Breast epithelium (tissue), 4 donors: ENCODE measurements at places on chromosomes 6 and 20. TPM values are rescaled to one million over a fixed set of nuclear protein-coding genes. Genes with fewer than 3 reads are reported as not detected.

DNA sequence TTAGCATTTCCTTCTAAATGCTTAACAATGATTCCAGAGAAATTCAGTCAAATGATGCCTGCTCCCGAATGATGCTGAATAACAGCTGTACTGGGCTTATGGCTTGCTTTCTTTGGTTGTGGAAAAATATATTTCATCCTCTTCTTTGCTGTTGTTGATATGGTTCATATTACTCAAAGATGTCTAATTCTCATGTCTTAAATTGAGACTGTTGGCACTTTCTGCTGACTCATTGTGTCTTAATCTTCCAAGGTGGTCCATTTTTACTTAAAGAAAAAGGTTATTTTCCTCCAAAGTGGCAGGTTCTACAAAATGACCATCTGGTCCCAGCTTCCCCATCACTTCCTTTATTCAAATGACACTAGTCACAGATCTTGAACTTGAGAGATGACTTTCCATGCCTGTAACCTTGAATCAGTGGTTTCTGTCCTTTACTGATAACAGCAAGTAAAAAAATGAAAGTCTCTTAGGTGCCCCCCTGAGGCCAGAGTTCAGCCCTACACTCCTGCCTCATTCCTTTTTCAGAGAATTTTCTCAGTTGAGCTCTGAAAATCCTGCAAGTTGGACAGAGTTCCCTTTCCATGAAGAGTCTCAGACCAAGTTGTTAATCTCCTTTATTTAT lies 6.9 kb downstream of the SNAP25 start:
- no peak for DNase-seq

TRIM40 gene
- total RNA-seq, result 0.33 TPM

- no peak for DNase-seq
Observed at GRCh38 chr6:64644024-64644423, 1008.4 kb downstream of the PHF3 start.

DNA sequence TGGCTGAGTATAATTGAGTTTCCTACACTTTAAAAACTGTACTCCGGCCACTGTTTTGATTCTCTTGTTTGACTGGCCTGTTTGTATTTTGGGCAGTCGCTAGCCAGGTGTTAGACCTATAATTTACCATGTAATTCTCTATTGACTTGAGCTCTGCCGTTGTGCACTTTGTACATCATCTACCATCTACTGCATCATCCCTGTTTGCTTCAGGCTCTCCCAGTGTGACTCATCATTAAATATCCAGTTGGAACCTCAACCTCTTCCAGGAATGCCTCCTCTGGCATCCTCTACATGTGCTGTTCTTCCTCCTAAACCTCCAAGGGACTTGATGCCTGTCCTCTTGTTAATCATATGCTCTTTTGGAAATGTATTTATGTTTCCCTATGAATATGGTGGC lies 72.3 kb downstream of the FARS2 start:
- no peak for DNase-seq

- peak; percentile 85 for DNase-seq
Observed at GRCh38 chr20:40654876-40655275, 34.2 kb downstream of the MAFB start.

DNA sequence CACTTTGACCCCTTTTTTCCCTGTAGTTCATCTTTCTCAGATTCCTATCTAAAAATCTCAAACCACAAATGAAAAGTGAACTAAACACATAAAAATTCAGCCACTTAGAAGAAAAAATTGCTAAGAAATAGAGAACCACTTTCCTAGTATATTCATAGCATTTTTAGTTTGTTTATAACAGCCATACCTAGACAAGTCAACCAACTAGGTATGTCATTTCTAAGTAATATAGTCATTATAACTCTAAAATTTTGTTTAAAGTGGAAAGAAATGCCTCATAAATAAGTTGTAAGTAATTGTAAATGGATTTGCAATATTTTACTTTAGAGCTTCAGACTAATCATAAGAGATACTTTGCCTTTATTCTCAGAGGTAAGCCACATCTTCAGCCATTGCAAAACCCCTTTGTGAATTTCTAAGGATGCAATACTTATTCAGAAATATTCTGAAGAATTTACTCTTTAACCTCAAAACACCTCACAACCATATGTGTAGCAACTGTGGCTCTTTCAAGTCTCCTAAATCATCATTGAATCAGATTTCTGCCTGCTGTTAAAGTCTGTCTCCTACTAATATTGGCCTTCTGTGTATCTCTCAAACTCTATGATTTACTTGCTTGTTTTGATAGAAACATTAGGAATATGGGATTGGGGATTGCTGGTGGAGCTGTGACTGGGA lies 6.9 kb upstream of the SUMO4 start:
- DNase-seq, result no peak

GRCh38 chr6:3324262-3324942 lies 65.7 kb downstream of the PSMG4 start:
- DNase-seq, result no peak

PSMB8 gene
- total RNA-seq, result 44.9 TPM

C6orf52 gene
- not detected for total RNA-seq

DLK2 gene
- total RNA-seq, result 8.9 TPM

GRCh38 chr20:15059438-15059837 lies 722.0 kb upstream of the FLRT3 start:
- no peak for DNase-seq

GRCh38 chr6:125346201-125346925 lies 44.6 kb upstream of the HDDC2 start:
- DNase-seq, result no peak

DNA sequence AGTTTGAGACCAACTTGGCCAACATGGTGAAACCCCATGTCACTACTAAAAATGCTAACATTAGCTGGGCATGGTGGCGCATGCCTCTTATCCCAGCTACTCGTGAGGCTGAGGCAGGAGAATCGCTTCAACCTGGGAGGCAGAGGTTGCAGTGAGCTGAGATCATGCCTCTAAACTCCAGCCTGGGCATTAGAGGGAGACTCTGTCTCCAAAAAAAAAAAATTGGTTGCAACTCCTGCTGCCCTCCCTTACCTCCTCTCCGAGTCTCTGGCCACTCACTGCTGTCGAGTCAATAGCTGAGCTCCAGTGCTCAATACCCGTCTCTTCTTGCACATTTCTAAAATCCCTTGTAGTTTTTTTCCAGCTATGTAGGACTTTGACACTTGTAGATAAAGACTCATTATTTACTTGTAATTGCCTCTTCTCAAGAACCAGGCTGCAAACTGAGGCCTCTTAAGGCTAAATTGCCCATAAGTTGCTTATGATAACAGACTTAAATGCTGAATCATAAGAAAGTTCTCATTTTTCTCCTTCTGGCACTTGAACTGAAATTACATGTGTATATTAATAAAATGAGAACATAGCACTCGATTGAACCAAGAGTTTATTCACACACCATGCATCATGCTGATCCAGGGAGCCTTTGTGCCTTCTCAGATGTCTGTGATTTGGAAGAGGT lies 13.8 kb downstream of the HECA start:
- no peak for DNase-seq

- DNase-seq, result no peak
Observed at GRCh38 chr6:20606831-20607230, 72.6 kb downstream of the CDKAL1 start.

MEI4 gene
- not detected for total RNA-seq

GRCh38 chr6:45803071-45803470 lies 212.6 kb downstream of the CLIC5 start:
- no peak for DNase-seq

- no peak for DNase-seq
Observed at GRCh38 chr6:49540614-49541013, 9.9 kb upstream of the C6orf141 start.

GRCh38 chr20:39298571-39299506 lies 336.7 kb downstream of the DHX35 start:
- DNase-seq, result no peak

DNA sequence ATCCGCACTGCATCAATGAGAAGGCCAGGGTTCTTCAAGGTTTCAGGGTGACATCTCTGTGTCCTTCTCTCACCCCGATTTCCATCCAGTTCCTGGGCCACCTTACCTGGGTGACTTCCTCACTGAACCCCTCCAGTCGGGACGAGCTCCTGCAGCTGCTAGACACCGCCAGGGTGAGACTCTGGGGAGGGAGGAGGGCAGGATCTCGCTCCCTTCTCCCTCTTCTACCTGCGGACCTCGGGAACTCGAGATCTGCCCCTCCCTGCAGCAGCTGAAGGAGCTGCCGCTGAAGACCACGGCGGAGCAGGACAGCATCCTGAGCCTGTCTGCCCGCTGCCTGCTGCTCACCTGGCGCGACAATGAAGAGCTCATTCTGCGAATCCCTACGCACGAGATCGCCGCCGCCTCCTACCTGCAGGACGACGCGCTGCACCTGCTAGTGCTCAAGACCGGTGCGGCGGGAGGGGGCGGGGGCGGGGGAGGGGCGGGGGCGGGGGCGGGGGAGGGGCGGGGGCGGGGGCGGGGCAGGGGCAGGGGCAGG lies 7.5 kb downstream of the CCM2L start:
- DNase-seq, result peak; percentile 75

DNA sequence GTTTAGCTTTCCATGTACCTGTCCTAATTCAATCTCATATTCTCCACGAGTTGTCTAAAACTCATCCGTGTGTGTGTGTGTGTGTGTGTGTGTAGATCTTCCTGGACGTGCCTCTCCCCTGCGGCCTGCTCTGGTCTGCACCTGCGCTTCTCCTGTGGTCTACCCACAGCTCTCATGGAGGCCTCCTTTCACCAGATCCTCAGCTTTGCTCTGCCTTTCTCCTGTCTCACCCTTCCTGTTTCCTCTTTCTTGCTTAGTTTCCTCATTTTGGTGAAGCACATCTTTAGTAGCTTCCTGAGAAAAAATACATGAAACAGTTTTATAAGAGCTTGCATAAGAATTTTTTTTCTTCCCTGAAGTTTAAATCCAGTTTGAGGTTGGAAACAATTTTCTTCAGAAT lies 18.1 kb downstream of the SLX4IP start:
- DNase-seq, result no peak

DNA sequence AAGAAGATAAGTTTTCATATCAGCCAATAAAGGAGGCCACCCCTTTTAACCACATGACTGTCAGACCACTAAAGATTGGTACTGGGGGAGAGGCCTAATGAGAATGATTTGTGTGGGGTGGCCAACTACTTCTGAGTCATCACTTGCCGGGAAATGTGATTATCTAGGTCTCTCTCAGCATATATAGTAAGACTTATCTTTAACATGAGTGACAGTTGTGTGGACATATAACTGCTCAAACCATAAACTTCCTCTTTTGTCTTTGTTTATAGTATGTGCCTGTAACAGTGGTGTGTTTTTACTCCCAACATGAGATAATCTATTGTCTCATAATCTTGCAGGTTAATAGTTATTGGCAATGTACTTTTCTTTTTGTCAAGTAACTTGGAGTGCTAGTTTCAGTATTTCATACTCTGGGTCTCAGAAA lies 312.4 kb downstream of the CDKAL1 start:
- DNase-seq, result no peak

DCDC2 gene
- total RNA-seq, result 8.9 TPM

CAPN11 gene
- total RNA-seq, result 2.9 TPM

GRCh38 chr20:15491575-15491974 lies 1081.7 kb downstream of the KIF16B start:
- DNase-seq, result no peak

DNA sequence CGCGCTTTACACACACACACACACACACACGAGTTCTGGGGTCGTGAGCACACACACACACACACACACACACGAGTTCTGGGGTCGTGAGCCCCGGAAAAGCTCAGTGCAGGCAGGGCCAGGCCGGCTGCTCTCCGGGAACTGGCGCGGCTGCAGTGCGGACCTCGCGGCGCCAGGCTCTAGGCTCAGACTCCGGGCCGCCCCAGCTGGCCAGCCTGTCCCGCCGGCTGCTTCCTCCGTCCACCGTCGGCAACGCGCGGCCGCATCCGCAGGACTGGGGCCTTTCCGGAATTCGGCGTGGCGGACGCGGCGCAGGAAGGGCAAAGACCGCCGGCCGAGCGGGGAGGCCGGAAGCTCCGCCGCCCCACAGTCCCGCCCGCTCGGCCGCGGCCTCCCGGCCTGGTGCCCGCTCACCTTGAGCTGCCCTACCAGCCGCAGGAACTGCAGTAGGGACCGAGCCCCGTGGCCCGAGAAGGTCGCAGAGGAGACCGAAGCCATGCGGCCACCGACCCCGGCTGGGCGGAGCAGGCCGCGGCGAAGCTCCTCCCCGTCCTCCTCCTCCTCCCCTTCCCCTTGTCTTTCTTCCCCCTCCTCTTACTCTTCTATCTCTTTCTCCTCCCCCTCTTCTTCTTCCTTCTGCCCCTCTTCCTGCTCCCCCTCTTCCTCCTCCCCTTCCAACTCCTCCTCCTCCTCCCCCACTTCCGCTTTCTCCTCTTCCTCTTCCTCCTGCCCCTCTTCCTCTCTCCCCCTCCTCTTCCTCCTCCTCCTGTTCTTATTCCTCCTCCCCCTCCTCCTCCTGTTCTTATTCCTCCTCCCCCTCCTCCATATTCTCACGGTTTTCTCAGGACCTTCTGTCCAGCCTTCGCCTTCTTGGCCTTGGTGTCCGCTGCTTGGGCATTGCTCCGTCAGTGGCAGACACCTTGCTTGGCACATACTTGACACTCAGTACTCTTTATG lies at the start of gene HDDC2:
Gene HDDC2 (minus strand): TSS at position 533 of the 957 bp plus-strand sequence. CDS start 35 bp downstream, at position 498.
- DNase-seq, result peak; percentile 63

- no peak for DNase-seq
Observed at GRCh38 chr6:108114841-108115597, 40.5 kb upstream of the OSTM1 start.

- DNase-seq, result no peak
Observed at GRCh38 chr20:38947931-38948362, 14.2 kb upstream of the DHX35 start.

DNA sequence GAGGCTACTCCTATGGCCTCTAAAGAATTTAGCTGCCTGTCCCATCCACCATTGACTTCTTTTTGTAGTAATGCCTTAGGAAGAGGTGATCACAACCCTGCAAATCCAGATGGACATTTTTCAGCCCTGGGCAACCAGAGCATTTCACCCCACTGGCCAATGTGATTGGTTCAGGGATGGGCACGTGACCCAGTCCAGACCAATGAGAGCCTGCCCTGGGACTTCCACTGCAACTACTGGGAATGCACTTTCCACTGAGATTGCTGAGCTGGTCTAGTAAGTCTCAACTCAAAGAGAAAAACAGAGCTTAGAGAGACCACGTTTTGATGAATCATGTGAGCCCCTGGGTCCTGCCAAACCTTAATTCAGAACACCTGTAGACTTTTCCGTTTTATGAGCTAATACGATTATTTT lies 8.9 kb upstream of the UBE2V1 start:
- no peak for DNase-seq

SPATA25 gene
- 3.4 TPM for total RNA-seq

- DNase-seq, result no peak
Observed at GRCh38 chr20:40963505-40963845, 65.1 kb upstream of the TOP1 start.

DNA sequence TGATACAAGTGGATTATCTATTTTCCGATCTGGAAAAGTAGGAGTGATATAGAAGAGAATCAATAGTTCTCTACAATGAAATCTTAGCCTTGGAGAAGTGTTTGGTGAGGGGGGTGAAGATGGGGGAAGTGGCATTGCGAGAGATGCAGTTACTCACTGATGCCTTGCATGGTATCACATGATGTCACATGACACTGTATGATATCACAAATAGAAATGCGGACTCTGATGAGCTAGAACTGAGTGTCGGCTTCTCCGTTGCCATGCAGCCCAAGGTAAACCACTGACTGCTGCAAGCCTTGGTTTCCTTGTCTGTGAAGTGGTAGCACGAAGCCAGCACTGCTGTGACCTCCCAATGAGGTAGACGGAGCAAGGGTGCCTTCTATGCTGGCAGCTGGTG lies 403.3 kb upstream of the AGPAT4 start:
- no peak for DNase-seq
